Stimulated activated CD4-positive, alpha-beta T cell treated with anti-CD3 and anti-CD28 coated beads, Interleukin-1b, Interleukin-23, amount 100 ng/mL, for 24 hours (primary cell): ENCODE measurements at places on chromosomes 7 and 10.

GRCh38 chr10:12980102-12980661 lies 21.3 kb downstream of the CCDC3 start:
- DNase-seq, result no peak

DNA sequence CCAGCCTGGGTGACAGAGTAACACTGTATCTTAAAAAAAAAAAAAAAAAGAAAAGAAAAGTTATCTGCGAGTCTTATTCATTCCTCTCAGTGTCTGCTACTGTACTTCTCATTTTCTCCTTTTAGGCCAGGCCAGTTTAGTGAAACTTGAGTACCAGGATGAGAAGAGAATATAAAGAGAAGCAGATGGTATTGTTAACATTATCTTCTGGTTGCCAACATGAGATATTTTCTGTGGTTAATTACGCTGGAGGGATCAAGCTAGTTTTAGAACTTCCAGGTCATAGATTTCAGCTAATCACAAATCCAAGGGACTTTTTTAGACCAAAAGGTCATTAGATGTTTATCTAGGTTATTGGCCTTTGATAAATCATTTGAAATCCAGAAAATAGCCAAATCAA lies 252.6 kb upstream of the SMIM30 start:
- DNase-seq, result no peak

DNA sequence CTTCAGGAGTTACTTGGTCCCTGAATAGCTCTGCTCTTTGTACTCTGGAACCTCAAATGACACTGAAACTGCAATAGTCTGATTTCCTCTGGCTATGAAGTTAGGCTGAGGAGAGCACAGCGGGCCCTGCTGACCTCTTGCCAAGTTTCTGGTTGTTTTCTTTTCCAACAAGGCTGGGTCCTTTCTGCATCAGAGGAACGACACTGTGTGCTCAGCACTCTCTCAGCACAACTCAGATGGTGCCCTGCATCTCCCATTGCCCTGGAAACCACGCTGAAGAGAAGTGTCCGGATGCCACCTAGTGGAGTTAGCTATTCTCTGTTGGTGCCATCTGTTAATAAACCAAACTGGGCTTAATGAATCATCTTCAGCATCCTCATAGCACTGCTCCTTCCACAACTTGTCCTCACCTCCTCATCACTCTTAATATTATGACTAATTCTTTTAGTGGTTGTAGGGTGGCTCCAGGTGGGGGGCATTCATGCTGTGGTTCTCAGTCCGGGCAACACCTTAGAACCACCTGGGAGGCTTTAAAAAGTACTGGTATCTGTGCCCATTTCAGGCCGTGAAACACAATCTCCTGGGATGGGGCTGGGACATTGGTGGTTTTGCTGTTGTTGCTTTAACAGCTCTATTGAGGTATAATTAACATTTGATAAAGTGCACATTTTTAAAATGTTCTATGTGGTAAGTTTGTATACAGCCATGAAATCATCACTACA lies 8.2 kb upstream of the EFCAB10 start:
- DNase-seq, result no peak

GRCh38 chr10:26931223-26931622 lies 70.5 kb upstream of the ABI1 start:
- no peak for DNase-seq
